ENCODE measurements at places on chromosomes 7 and 10. TPM values are rescaled to one million over a fixed set of nuclear protein-coding genes. Genes with fewer than 3 reads are reported as not detected.

The PIP gene
- total RNA-seq = not detected

The ZNF107 gene
- 20.0 TPM for total RNA-seq

The FGL2 gene
- total RNA-seq = 4.1 TPM

The VSTM2A gene
- total RNA-seq = not detected

The CTAGE4 gene
- total RNA-seq = 5.3 TPM

The COPS6 gene
- 86.3 TPM for total RNA-seq

The LYZL2 gene
- not detected for total RNA-seq

- no peak for DNase-seq
- H3K4me1 ChIP-seq = peaks cover 78% of the 10 kb centered on the region
- peaks cover 28% of the 10 kb centered on the region for H3K36me3 ChIP-seq
- H3K27me3 ChIP-seq = no peaks in the 10 kb centered on the region
- no peak overlapping the region for H3K4me3 ChIP-seq
Measured at GRCh38 chr10:22658745-22659410, 55.5 kb downstream of the PIP4K2A start.

GRCh38 chr10:43196981-43197833 is 59.0 kb downstream of the CSGALNACT2 start:
- no peak overlapping the region for H3K4me3 ChIP-seq
- no peak overlapping the region for H3K27ac ChIP-seq
- peaks cover 3% of the 10 kb centered on the region for H3K4me1 ChIP-seq
- peaks cover 9% of the 10 kb centered on the region for H3K36me3 ChIP-seq

GRCh38 chr7:18320422-18320821 is 175.1 kb upstream of the HDAC9 start:
- no peak for DNase-seq
- H3K27me3 ChIP-seq = no peaks in the 10 kb centered on the region
- H3K36me3 ChIP-seq = no peaks in the 10 kb centered on the region
- no peaks in the 10 kb centered on the region for H3K4me1 ChIP-seq

- H3K4me3 ChIP-seq = peak overlapping the region; percentile 95
- no peaks in the 10 kb centered on the region for H3K27me3 ChIP-seq
- DNase-seq = peak; percentile 59
- H3K36me3 ChIP-seq = peaks cover 10% of the 10 kb centered on the region
- H3K4me1 ChIP-seq = peaks cover 36% of the 10 kb centered on the region
Measured at GRCh38 chr7:6106140-6106904, 75.1 kb downstream of the ANKRD61 start.

DNA sequence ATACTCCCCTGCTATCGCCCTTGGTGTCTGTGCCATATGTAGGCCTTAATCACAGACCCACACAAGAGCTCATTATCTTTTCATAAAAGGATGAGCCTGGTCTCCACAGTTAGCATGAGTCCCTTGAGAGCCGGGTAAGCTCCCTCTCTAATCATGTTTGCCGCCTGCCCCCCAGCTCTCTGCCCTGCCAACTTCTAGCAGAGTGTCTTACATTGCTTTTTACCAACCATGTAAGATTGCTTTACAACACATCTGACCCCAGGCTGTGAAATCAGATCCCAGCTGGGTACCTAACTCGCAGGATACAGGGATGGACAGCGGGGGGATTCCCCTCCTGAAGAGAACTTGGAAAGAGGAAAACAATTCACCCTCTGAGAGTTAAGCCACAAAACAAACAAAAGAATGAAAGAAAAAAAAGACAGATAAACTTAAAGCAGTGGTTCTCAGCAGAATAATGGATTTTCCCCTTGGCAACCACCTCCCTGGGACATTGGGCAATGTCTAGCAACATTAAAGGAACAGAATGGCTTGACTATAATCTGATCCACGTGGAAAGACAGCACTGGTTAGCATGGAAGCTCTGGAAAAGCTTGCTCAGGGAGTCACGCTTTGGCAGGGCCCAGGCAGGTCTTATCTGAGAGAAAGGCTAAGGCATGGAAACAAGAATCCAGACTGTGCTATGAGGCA is 39.4 kb upstream of the ATOH7 start:
- H3K4me3 ChIP-seq = no peak overlapping the region
- no peaks in the 10 kb centered on the region for H3K4me1 ChIP-seq
- DNase-seq = no peak

DNA sequence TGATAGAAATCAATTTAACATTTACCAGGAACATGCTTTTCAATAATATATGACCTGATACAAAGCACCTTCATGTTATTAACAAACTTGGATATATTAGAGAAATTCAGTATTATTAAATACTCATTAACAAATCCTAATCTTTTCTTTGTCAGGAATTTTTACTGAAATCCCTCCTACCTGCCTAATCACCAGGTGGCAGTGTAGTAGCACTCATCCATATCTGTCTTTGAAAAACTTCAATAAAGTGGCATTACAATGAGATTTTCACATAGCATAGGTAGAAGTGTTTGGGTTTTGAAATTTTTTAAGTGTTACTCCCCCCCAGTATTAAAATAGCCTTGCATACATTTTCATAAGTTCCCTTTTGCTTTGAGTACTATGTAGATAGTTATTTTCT is 1246.6 kb upstream of the LRRN3 start:
- no peak for DNase-seq
- no peaks in the 10 kb centered on the region for H3K27me3 ChIP-seq
- no peaks in the 10 kb centered on the region for H3K36me3 ChIP-seq
- no peak overlapping the region for H3K4me3 ChIP-seq
- H3K27ac ChIP-seq = no peak overlapping the region

DNA sequence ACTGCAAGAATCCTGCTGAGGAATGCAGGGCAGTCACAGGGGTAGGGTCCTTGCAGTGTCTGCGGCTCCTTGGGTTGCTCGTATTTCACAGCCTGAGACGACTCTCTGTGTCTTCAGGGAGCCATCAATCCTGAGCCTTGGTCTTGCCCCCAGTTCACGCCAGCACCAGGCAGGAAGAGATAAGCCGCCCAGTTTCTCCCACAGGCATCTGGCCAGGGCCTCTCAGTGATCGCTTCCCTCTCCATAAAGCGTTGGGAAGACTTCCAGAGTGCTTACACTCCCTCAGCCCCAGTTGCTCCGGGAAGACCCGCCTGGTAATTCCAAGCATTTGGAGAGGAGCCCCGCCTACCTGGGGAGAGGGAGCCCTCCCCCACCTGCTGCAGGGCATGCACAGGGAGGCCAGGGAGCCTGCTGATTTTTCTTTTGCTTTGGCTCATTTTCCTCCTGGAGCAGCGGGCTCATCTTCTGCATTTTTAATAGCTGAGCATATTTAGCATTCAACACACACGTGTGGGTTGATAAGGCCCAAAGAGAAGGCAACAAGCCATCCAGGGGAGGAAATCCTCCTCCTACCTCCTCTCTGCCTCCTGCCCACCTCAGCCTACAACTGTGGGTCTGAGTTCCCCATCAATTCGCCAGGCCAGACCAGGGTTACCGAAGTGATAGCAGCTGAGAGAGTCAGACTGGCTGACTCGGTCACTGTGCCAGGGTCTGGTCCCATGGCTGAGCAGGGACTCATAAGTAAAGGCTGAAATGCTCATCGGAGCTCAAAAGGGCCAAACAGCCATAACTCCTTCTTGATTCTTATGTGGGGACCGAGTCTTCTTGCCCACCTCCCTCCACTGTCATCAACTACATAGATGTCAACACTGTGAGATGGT is 74.4 kb upstream of the EFCAB10 start:
- H3K27ac ChIP-seq = peak overlapping the region; percentile 33
- H3K36me3 ChIP-seq = peaks cover 30% of the 10 kb centered on the region
- DNase-seq = no peak
- no peaks in the 10 kb centered on the region for H3K27me3 ChIP-seq

DNA sequence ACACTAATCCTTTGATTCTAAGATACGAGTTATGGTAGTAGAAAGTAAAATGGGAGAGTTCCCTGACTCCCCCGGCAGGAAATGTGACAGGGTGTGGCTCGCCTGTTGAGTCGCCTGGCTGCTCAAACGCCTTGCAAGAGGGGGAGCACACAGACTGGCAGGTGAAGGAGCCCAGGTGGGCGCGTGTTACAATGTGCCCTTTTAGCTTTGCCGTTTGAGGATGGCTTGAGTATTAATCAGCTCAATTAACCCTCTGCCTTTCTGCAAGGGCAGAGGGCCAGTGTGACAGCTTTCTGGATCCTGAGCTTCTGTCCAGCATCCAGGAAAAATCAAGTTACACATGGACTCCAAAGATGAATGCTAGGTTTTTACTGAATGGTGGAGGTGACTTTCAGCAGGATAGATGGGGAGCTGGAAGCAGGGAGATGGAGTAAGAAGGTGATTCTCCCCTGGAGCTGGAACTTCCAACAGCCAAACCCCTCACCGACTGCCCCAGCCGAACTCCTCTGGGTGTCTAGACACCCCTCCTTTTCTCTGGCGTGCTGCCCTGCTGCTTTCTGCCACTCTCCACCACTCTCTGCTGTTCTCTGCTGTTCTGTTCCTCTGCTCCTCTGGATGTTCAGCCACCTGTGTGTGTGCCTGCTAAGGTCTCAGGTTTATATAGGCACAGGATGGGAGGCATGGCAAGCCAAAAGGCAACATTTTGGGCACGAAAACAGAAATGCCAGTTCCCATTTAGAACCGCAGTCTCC is 548.8 kb upstream of the KCND2 start:
- no peak for DNase-seq
- no peaks in the 10 kb centered on the region for H3K27me3 ChIP-seq
- no peaks in the 10 kb centered on the region for H3K36me3 ChIP-seq
- no peaks in the 10 kb centered on the region for H3K4me1 ChIP-seq

DNA sequence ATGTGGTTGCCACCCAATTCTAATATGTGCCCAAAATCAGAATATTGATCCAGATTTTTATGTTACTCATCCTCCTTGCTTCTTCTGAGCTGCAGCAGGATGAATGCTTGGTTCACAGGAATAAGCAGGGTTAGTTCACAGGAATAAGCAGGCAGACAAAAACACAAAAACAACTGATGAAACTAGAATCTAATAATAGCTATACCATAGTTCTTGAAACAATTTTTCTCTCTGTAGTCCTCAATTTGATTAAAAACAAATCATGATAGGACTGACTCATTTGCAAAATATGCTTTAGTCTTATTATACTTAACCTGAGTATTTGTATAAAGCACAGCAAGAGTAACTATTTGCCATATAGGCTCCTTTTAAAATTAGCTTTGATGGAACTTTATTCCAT is 24.4 kb upstream of the ARHGAP12 start:
- no peaks in the 10 kb centered on the region for H3K36me3 ChIP-seq
- no peaks in the 10 kb centered on the region for H3K4me1 ChIP-seq
- no peak for DNase-seq
- no peaks in the 10 kb centered on the region for H3K27me3 ChIP-seq

- H3K4me3 ChIP-seq = no peak overlapping the region
- no peaks in the 10 kb centered on the region for H3K27me3 ChIP-seq
- no peaks in the 10 kb centered on the region for H3K36me3 ChIP-seq
- no peak overlapping the region for H3K27ac ChIP-seq
Measured at GRCh38 chr7:117385363-117386109, 41.8 kb downstream of the ASZ1 start.

- peaks cover 66% of the 10 kb centered on the region for H3K4me1 ChIP-seq
- H3K27ac ChIP-seq = peak overlapping the region; percentile 97
- peak; percentile 28 for DNase-seq
- H3K27me3 ChIP-seq = no peaks in the 10 kb centered on the region
- H3K4me3 ChIP-seq = peak overlapping the region; percentile 94
Measured at GRCh38 chr7:26153241-26153822, 1.3 kb downstream of the NFE2L3 start.

- no peak for DNase-seq
- H3K36me3 ChIP-seq = no peaks in the 10 kb centered on the region
- peak overlapping the region; percentile 28 for H3K27ac ChIP-seq
- H3K4me1 ChIP-seq = peaks cover 25% of the 10 kb centered on the region
- H3K27me3 ChIP-seq = peaks cover 31% of the 10 kb centered on the region
Measured at GRCh38 chr10:79445977-79446757, 743 bp upstream of the ZCCHC24 start.

- H3K4me3 ChIP-seq = no peak overlapping the region
- no peaks in the 10 kb centered on the region for H3K36me3 ChIP-seq
- no peak overlapping the region for H3K27ac ChIP-seq
Measured at GRCh38 chr7:49060743-49061142, 136.4 kb downstream of the CDC14C start.

DNA sequence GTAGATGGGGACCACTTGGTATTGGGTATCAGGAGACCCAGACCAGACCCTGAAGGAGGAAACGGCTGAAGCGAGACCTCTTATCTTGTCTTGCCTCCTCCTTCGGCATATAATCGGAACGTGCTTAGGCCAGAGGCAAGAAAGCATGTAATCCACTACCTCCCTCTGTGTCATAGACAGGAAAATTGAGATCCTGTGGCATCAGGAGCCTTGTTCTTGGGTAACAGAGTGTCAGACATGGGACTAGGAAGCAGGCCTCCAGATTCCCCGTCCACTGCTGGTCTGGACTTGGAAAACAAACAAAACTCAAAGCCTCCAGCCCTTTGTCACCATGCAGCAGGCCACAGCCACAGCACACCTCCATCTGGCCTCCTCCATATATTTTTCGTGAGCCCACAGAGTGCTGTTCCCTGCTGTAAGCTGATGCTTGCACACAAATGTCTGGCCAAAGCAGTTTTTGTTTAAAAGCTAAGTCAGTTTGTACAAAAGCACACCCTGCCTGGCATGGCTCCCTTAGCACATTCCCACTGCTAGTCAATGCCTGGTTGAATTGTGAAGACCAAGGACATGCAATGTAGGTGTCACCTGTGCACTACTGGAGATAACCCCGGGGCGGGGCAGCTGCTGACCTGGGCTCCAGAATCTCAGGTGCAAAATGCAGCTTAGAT is 510.9 kb downstream of the RPS24 start:
- H3K4me3 ChIP-seq = no peak overlapping the region
- H3K36me3 ChIP-seq = no peaks in the 10 kb centered on the region
- peaks cover 13% of the 10 kb centered on the region for H3K27me3 ChIP-seq
- H3K27ac ChIP-seq = no peak overlapping the region
- DNase-seq = no peak
- peaks cover 12% of the 10 kb centered on the region for H3K4me1 ChIP-seq

DNA sequence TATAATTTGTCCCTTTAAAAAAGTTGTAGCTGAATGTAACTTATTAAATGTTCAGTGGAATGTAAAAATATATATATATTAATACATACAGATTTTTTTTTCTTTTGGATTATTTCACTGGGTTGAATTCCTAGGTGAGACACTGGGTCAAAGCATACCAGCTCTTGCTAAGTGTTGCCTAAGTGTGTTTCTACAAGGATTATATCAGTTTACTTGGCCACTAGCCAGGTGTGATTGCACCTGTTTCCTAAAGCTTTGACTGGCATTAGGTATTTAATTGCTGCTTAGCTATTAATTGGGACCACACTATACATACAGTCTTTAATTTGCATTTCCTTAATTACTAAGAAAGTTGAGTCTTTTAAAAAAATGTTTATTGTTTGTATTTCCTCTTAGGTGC is 5.5 kb upstream of the ELOVL3 start:
- no peak for DNase-seq
- peaks cover 24% of the 10 kb centered on the region for H3K27me3 ChIP-seq
- peaks cover 3% of the 10 kb centered on the region for H3K4me1 ChIP-seq
- H3K36me3 ChIP-seq = no peaks in the 10 kb centered on the region

- H3K27ac ChIP-seq = no peak overlapping the region
- no peaks in the 10 kb centered on the region for H3K36me3 ChIP-seq
- DNase-seq = no peak
- H3K27me3 ChIP-seq = peaks cover 61% of the 10 kb centered on the region
- no peak overlapping the region for H3K4me3 ChIP-seq
Measured at GRCh38 chr10:103851261-103851660, 4.1 kb downstream of the SH3PXD2A start.

GRCh38 chr10:92695679-92696605 is 6.2 kb downstream of the HHEX start:
- H3K4me1 ChIP-seq = peaks cover 30% of the 10 kb centered on the region
- H3K27me3 ChIP-seq = peaks cover 82% of the 10 kb centered on the region
- peaks cover 5% of the 10 kb centered on the region for H3K36me3 ChIP-seq

Data from activated CD4-positive, alpha-beta memory T cell treated with anti-CD3 and anti-CD28 coated beads, Interleukin-2, amount 10 ng/mL, durations not matched to agents 7 days and 5 days (primary cell).